ENCODE measurements at places on chromosomes 1 and 21. TPM values are rescaled to one million over a fixed set of nuclear protein-coding genes. Genes with fewer than 3 reads are reported as not detected.

DNA sequence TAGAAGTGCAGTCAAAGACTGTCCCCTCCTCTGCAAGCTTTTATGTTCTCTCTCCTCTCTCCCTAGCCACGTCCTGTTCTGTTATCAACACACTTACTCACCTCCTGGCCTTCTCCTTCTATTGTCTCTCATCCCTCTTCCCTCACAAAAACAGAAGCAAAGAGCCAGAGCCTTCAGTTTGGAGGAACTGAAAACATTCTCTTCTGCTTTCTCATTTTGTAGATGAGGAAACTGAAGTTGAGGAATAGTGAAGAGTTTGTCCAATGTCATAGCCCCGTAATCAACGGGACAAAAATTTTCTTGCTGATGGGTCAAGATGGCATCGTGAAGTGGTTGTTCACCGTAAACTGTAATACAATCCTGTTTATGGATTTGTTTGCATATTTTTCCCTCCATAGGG, 1.9 kb downstream of the NLRP3 start:
- H3K27me3 ChIP-seq: peaks cover 13% of the 10 kb centered on the region
- no peaks in the 10 kb centered on the region for H3K36me3 ChIP-seq
- H3K4me1 ChIP-seq: peaks cover 49% of the 10 kb centered on the region

GRCh38 chr1:1861339-1861730, 29.6 kb downstream of the GNB1 start:
- no peak overlapping the region for H3K4me3 ChIP-seq
- no peak overlapping the region for H3K27ac ChIP-seq
- no peaks in the 10 kb centered on the region for H3K27me3 ChIP-seq
- H3K4me1 ChIP-seq: peaks cover 53% of the 10 kb centered on the region
- DNase-seq: no peak
- H3K36me3 ChIP-seq: peaks cover 5% of the 10 kb centered on the region

DNA sequence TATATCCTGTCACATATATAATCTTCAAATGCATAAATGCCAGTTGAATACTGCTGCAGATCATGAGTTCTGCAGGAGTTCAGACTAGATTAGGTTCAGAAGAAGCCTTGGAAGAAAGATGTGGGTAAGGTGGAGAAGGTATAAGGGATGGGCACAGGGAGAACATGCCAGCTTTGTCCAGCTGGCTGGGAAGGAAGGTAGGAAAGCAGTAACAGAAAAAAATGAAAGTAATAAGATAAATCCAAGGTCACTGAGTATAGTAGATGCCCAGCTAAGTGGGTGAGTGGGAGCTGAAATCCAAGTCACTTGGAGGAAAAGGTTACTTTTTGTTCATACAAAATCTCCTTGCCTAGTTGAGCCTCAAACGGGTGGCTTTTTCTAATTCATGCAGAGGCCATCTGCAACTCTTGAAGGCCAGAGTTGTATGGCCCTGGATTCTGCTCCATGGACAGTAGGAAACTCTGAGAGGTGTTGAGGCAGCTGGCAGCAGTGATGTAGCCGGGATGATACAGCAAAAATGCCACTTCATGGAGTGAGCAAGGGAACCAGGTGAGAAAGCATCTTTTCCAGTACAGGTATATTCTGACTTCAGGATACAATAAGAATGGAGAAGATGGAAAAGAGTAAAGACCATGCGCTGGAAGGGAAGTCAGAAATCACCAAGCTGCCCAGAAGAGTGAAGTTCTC, 3.4 kb downstream of the RCSD1 start:
- H3K4me1 ChIP-seq: peaks cover 79% of the 10 kb centered on the region
- DNase-seq: no peak
- peak overlapping the region; percentile 89 for H3K27ac ChIP-seq
- H3K36me3 ChIP-seq: peaks cover 76% of the 10 kb centered on the region
- no peaks in the 10 kb centered on the region for H3K27me3 ChIP-seq

DNA sequence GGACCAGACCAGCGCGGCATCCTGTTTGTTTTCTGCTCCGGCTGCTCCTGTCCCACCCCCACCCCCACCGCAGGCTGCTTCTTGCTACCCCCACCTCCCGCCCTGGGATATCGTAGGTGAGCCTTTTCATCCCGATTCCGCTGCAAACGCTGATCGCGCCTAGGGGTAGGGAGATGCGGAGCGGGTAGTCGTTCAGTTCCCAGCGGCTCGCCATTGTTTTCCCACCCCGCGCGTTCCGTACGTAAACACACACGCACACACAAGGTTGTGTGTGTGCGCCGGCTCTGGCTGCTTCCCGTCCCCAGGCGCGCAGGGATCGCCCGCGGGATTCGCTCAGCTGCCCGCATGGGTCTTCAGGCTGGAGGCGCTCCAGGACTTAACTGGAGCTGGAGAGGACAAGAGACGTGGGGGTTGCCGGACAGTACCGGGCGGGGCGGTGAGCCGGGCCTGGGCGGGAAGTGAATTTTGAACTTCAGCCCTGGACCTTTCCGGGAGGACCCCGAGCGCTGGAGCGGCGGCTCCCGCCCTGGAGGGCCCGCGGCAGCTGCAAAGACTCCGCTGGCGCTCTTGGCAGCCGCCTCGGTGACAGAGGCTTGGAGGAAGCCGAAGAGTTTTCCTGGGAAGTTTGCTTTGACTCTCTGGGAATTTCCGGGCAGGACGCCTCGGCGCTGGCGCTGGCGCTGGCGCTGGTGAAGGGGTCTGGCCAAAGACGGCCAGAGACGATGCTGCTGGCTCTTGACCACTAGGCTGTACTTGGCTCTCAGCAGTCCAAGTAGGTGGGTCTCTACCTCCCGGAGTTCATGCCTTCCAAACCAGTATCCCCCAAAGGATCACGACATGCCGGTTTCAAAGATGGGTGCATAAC, 1.6 kb downstream of the SOX13 start:
- H3K27me3 ChIP-seq: peaks cover 74% of the 10 kb centered on the region
- peaks cover 20% of the 10 kb centered on the region for H3K4me1 ChIP-seq
- peak overlapping the region; percentile 11 for H3K27ac ChIP-seq
- no peaks in the 10 kb centered on the region for H3K36me3 ChIP-seq
- no peak for DNase-seq

KLHL20 gene
- total RNA-seq: 21.3 TPM

DNA sequence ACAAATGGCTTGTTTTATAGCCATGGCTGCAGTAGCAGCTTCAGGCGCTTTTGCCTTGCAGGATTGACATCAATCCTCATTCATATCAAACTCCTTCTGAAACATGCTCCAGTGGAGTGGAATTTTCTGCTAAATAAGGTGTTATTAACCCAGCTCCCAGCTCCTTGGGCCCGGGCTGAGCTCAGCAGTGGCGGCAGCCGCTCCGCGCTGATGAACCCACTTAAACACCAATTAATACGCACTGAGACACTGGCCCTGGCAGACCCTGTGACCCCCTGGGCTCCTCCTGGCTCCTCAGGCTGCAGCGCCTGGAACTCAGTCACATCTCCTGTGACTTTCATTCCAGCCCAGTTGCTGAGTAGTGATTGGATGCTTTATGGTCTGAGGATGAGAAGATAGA, 137.4 kb upstream of the GRIK3 start:
- no peak for DNase-seq
- peaks cover 12% of the 10 kb centered on the region for H3K27me3 ChIP-seq
- H3K36me3 ChIP-seq: no peaks in the 10 kb centered on the region
- H3K4me1 ChIP-seq: no peaks in the 10 kb centered on the region
- no peak overlapping the region for H3K4me3 ChIP-seq
- no peak overlapping the region for H3K27ac ChIP-seq

DNA sequence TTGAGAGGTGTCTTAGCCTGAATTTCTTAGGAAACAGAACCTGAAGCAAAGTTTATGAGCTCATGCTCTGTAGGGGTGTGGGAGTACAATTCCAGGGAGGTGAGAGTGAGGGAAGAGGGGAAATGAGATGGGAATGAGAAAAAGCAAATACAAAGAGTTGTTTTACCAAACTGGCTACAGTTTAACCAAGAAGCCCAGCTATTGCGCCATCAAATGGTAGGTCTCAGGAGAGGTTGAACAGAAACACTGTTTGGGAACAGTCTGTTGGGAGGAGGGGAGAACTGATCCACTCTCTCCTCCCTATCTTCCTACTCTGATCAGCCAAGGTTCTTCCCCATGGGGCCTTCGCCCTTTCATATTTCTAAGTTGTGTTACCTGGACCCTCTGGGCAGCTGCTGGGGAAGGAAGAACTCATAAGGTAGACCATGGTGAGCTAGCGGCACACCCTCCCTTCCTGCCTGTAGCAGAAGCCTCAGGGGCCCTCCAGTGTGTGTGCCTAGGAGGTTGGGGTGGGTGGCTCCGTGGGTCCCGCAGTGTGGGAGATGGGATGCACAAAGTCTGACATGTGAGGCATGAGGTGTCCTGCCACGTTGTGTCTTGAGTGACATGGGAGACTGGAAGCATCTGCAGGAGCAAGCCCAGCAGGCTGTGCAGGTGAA, 120.5 kb downstream of the UCK2 start:
- no peak for DNase-seq
- H3K4me3 ChIP-seq: no peak overlapping the region

GRCh38 chr1:200972985-200973742, 50.4 kb downstream of the KIF21B start:
- no peak for DNase-seq
- no peaks in the 10 kb centered on the region for H3K4me1 ChIP-seq
- H3K27ac ChIP-seq: no peak overlapping the region
- H3K27me3 ChIP-seq: no peaks in the 10 kb centered on the region
- peaks cover 43% of the 10 kb centered on the region for H3K36me3 ChIP-seq

GOLT1A gene
- total RNA-seq: not detected

DNA sequence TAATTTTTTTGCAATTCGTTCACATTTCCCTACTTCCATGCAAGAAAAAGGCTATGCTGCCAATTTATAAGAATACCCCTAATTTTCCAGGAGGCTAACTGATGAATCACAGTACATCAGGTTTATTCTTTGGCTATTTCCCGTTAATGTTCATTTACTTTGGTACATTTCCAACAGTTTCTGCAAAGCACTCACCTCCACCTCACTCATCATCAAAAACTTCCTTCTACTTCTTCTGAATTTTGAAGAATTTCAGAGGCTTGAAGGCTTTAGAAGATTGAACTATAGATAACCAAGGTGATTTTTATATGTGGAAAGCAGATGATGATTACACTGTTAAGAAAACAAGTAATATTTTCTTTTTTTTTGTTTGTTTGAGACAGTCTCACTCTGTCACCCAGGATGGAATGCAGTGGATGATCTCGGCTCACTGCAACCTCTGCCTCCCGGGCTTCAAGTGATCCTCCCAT, 60.5 kb upstream of the HP1BP3 start:
- H3K27me3 ChIP-seq: no peaks in the 10 kb centered on the region
- no peaks in the 10 kb centered on the region for H3K4me1 ChIP-seq
- DNase-seq: no peak
- no peak overlapping the region for H3K27ac ChIP-seq
- H3K4me3 ChIP-seq: no peak overlapping the region
- H3K36me3 ChIP-seq: peaks cover 14% of the 10 kb centered on the region

DNA sequence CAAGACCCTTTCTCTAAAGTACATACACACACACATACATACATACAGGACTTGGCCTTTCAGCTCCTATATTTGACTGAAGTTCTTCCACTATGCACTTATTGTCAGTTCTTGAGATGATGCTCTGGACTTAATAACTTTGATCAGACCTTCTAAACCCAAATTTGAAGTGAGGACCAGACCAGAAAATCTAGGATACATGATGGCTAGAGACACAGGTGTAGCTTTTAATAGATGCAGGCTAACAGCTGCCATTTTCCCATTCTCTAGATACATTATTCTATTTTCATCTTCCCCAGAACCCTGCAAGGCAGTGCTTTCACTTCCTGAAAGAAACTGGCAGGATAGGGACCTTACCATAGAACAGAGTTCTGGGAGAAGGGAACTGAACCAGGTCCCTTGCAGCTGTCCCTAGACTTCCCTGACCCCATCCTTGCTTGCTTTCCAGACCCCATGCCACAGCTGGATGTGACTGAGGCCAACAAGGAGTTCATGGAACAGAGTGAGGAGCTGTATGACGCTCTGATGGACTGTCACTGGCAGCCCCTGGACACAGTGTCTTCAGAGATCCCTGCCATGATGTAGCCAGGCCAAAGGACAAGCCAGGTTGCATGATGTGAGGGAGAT, 14.9 kb upstream of the RAB42 start:
- H3K4me1 ChIP-seq: peaks cover 29% of the 10 kb centered on the region
- no peak for DNase-seq
- no peak overlapping the region for H3K4me3 ChIP-seq
- peaks cover 50% of the 10 kb centered on the region for H3K36me3 ChIP-seq
- no peaks in the 10 kb centered on the region for H3K27me3 ChIP-seq

NTMT2 gene
- total RNA-seq: not detected

DNA sequence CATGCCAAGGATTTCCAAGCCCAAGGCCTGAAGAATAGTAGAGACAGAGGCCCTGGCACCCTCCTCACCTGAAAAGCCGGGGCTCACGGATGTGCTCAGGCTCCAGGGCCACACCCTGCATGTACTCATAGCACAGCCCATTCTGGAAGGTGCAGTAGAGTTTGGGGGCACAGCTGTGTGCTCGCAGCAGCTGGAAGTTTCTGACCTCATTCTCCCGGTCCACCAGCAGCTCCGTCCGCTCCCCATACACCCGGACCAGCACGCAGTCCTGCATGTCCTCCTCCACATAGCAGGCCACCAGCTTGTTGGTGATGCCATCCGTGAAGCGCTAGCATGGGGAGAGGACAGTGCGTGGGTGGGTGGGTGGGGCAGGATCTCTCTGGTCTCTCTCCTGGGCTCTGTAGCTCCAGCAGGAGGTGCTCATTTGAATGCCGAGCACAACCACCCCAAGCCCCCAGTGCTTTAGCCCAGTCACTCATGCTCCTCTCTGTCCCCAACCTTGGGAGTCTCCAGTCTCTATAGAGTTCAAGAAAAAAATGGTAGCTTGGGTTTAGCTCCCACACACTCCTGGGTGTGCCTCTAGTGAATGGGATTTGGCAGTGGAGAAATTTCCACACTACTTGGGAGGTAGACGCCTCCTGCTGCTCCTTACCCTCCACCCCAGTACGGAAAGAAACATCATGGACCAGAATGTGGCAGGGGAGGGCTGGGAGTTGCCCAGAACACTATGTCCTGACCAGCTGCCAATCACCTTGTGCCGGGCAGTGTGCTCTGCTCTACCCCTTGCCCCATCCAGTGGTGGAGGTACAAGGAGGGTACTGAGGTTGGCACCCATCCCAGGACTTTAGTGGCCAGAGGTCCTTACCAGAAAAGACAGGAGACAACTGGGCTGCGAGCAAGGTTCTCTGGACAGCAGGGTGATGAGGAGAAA, 1.9 kb downstream of the ETNK2 start:
- H3K27me3 ChIP-seq: peaks cover 19% of the 10 kb centered on the region
- no peak overlapping the region for H3K27ac ChIP-seq
- no peaks in the 10 kb centered on the region for H3K36me3 ChIP-seq
- peak overlapping the region; percentile 38 for H3K4me3 ChIP-seq

GRCh38 chr1:21289700-21290545, at the start of gene ECE1:
TSS of gene ECE1 (minus strand) at chr1:21290463. CDS start at chr1:21290414, 49 bp downstream.
- no peaks in the 10 kb centered on the region for H3K27me3 ChIP-seq
- peak; percentile 57 for DNase-seq
- H3K4me3 ChIP-seq: peak within 1 kb of the TSS; percentile 84
- H3K27ac ChIP-seq: peak within 1 kb of the TSS; percentile 92

Data from activated CD4-positive, alpha-beta T cell treated with anti-CD3 and anti-CD28 coated beads, Interleukin-2, amount 10 ng/mL, durations not matched to agents 7 days and 5 days (primary cell).